Activated naive CD4-positive, alpha-beta T cell treated with anti-CD3 and anti-CD28 coated beads, Interleukin-2, amount 50 U/mL, for 72 hours (primary cell): ENCODE measurements at places on chromosomes 13 and 19. TPM values are rescaled to one million over a fixed set of nuclear protein-coding genes. Genes with fewer than 3 reads are reported as not detected.

MYH14 gene
- not detected for total RNA-seq

GRCh38 chr19:4671185-4671851, 1.2 kb upstream of the MYDGF start:
- DNase-seq, result no peak

- no peak for DNase-seq
These were observed 10.5 kb upstream of the NTN5 start for GRCh38 chr19:48683349-48683748.

DNA sequence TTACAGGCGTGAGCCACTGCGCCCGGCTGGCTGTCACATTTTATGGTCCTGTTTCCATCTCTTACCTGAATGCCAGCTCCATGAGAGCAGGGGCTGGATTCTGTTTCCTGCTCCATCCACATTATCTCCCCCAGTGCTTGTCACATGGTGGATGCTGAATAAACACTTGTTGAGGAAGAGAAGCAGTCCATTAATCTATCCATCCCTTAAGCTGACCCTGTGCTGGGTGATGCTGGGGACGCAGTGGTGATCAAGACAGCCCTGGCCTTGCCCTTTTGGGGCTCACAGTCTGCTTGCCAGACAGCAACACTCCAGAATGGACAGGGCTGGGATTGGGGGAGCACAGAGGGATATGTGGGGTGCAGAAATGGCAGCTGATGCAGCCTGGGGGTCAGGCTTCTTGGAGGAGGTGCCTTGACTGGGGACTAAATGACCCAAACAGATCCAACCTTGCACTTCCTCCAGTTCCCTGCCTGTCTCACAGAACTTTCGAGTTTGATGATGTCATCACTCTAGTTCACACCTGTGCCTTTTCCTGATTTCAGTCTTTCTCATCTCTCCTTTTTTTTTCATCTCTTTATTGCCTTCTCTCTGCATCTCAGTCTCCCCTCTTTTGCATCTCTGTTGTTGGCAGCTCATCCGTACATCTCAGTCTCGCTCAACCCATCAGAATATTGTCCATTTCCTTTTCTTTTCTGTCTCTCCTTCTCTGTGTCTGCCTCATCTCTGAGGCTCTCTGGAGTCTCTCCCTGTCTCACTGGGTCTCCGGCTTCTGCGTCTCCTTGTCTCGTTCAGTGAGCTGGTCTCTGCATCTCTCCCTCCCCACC, 4.6 kb downstream of the IRF2BP1 start:
- no peak for DNase-seq

DNA sequence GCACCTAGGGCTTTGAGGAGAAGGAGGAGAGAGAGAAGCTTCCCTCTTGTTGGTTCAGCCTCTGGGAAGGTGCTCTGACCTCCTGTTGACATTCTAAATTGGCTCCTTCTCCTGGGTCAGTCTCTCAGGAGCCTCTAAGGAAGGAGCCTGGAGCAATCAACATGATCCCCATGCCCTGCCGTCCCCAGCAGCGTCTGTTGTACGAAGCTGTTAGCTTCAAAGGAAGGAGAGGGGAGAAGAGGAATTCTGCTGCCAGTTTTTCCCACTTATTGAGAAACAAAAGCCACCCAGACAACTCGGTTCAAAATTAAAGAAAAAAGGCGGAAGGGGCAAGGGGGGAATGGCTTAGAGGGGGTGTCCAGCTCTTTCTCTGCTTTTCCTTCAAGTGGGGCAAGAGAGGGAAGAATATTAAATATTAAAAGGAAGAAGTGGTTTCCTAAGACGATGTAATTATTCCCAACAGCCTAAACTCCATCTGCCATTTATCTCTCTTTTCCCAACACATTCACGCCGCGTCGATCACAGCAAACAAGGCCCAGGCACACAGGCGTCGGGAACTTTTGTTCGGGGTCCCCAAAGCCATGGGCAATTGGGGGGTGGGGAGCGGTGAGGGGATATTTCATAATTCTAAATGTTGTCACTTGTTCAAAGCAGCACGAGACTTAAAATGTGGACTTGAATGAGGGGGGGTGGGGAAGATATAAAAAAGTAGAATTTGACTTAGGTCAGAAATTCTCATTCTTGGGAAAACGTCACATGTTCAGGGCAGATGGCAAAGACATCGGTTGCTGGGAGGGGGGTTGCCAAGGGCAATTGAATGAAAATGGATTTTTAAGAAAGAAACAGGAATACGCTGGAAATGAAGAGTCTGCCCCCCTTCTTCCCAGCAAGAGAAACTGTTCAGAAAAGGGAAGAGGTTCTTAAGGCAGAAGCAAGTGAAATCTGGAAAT, 116.8 kb upstream of the CACNA1A start:
- no peak for DNase-seq

GRCh38 chr13:112182846-112183531, 116.0 kb downstream of the SOX1 start:
- no peak for DNase-seq

GRCh38 chr13:87356314-87356713, 314.9 kb upstream of the SLITRK5 start:
- DNase-seq, result no peak

GRCh38 chr19:11710313-11710712, 28.4 kb downstream of the ZNF823 start:
- DNase-seq, result no peak

DNA sequence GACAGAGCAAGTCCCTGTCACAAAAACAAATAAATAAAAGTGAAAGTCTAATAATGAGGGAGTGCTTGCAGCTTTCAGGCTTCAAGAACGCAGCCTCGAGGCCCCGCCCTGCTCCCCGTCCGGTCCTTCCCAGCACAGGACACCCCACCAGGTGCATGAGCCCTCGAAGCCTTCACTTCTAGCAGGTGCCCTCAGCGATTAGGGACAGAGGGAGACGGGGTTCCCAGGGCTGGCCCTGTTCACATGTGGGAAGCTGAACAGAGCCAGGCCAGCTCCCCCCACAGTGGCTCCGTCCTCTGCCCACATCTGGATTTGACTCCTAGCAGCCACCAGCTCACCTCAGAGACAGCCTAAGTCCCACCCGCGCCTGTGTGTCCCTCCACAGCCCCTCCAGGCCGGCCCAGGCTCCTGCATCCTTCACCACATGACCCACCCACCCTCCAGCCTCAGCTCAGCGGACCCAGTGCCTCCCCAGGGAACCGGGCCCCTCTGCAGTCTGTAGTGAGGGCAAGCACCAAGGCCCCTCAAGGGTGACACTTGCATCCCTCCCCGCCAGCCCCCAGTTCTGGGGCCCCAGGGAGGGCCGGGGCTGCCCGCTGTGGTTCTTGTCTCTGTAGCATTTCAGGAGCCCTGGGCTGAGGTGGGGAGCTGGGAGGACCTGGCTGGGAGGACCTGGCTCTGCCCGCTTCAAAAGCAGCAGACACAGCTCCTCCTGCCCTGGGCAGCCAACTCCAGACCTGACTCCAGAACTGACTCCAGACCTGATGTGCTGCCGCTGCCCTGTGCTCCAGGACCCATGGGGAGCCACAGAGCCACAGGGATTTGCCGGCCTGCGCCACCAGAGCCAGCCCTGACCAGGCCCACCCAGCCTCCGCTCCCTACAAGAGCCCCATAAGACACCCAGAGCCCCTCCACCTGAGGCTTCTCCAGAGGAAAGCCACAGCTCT, 27.2 kb downstream of the GPX4 start:
- no peak for DNase-seq
